Mesenteric fat pad (tissue), 1 donor: ENCODE measurements at places on chromosomes 2 and 18.

DNA sequence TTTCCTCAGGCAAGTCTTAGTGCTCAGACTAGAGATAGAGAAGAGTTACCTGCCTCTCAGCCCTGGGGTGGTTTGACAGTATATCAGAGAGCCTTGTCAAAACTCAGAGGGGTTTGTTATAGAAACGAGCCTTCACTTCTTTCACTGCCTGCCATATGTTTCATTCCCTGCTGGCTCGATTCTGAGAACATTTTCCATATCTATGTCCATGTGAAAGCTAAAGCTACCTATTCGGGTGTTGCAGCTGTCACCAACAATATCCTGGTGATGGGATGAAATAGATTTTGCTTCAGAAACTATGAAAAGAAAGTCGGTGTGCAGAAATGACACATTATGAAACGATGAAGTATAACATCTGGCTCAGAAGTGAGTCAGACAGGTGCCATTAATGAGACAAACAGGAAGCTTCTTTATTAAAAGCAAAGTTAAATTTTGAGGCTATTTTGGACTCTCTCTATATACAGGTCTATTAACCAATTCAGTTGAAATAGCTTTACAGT is 56.1 kb upstream of the TANK start:
- no peak for DNase-seq

DNA sequence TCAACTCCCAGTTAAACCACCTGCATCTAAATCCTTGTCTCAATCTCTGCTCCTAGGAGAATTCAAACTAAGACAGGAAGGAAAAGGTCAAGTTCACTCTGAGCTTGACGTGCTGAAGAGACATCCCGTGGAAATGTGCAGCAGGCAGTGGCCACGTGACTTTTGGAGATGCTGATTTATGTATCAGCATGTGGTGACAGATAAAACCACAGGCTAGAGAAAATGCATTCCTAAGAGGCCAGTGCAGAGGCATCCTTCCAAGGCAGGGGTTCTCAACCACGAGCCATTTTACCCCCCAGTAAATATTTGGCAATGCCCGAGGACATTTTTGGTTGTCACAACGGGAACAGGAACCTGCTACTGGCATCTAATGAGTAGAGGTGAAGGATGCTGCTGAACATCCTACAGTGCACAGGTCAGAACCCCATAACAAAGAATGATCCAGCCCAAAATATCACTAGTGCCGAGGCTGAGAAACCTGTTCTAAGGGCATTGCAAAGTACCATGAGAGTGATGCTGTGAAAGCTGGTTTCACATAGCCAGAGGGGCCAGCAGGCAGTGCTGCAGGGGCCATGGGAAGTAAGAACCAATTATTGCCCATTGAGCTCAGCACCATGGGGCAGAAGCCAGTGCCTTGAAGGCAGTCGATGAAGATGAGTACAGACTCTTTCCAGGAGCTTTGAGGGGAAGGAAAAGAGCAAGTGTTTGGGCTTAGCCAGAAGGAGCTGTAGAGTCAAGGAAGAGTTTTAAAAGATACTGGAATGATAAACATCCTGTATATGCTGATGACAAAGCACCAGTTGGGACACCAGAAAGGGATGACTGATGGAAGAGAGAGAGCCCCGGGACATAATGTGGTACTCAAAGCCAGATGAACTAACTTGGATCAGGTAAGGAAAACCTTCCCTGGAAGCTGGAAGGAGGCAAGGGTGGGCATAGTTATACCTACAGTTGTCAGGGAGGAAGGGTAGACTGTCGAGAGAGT is 174.6 kb downstream of the HAUS1 start:
- DNase-seq = no peak

DNA sequence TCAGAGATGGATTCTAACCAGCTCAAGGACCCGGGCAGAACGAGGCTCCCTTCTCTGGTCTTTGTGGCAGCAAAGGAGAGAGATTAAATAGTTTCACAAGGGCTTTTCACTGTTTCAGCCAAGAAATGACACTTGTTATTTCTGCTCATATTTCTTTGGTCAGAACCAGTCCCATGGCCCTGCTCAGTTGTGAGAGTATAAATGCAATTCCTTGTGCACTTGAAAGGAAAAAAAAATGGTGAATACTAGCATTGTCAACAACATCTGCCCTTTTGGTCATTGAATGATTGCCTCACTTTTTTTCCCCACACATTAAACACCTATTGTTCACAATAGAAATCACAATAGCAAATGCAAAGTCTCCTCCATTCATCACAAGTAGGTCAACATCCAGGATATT is 104.4 kb downstream of the RDH14 start:
- no peak for DNase-seq

- no peak for DNase-seq
Observed at GRCh38 chr2:132415256-132415914, 1.2 kb upstream of the GPR39 start.

DNA sequence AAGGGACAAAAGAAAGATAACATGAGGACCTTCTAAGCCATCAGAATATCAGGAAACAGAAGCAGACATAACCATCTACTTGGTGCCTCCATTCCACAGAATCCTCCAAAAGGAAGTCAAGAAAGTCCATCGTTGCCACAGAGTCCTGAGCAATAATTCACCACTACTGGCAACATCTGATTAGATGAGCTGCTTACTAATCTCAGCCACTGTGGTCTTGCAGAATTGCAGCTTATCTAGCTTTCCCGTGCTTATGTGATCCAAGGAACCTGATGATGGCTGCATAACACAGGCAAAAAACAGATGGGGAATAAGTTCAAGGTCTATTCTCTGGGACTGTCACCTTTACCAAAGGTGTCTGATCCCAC is 278.5 kb downstream of the AFF3 start:
- DNase-seq = no peak

GRCh38 chr2:10741139-10741538 is 19.7 kb downstream of the ATP6V1C2 start:
- no peak for DNase-seq

DNA sequence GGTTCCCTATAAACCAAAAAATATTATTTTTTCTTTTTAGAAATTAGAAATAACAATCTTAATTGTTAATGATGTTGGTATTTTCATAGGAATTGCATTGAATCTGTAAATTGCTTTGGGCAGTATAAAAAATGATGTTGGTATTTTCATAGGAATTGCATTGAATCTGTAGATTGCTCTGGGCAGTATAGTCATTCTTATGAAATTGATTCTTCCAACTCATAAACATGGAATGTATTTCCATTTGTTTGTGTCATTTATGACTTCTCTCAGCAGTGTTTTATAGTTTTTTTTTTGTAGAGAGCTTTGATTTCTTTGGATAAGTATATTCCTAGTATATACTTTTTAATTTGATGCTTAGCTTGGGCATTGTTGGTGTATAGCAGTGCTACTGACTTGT is 82.0 kb upstream of the NT5C1B start:
- no peak for DNase-seq

GRCh38 chr18:73766910-73767515 is 380.6 kb downstream of the FBXO15 start:
- DNase-seq = no peak
